Osteocyte (in vitro differentiated cells): ENCODE measurements at places on chromosomes 13 and 19.

DNA sequence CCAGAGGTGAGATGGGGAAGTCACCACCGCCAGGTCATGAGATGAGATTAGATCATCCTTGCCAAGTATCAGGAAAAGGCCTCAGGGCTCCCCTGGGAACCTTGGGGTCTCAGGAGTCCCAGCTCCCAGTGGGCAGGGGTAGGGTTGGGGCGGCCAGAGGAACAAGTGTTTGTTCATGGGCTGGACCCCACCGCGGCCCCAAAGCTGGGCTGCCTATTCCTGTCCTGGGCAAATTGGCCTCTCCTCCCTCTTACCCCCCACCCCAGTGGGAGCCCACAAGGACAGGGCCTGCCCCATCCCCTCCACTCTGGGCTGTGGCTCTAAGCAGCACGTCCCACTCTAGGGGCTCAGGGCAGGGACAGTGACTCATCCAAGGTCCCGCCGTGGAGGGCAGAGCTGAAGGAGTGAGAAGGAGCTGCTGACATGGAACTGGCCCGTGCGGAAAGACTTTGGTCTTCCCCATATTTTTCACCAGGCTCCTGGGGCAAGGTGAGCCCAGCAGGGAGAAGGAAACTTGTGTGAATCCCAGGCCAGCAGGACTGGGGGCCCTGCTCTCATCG lies 4.0 kb upstream of the HCN2 start:
- DNase-seq: no peak

DNA sequence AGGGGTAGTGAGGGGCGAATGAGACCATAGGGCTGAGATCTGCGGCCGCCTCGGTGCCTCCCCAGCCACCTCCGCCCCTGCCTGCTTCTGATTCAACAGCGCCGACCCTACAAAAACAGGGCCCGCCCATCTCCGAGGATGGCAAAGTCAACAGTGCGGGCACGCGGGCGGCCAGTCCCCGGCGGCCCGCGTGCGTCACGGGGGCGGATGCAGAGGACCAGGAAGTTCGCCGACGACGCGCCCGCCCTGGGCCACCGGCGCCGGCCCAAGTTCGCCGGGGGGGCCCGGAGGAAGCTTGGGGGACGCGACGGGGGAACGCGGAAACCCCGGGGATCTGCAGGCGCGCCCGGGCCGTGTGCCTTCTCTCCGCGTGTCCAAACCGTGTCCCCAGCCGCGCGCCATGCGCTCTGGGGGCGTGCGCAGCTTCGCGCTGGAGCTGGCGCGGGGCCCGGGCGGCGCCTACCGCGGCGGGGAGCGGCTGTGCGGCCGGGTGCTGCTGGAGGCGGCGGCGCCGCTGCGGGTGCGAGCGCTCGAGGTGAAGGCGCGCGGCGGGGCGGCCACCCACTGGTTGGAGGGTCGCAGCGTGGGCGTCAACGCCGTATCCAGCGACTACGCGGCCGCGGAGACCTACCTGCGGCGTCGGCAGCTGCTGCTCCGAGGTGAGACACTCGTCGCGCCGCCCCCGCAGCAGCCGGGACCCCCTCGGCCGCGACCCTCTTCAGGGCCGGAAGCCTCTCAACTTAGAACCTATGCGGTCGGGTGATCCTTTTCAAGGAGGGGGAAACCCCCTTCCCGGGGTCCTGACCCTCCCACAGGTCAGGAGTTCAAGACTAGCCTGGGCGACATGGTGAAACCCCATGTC lies 6.8 kb upstream of the ARRDC2 start:
- peak; percentile 93 for DNase-seq

- DNase-seq: no peak
These were observed 17.3 kb upstream of the OVOL3 start for GRCh38 chr19:36093687-36094086.

GRCh38 chr13:25447396-25447795 lies 75.6 kb downstream of the ATP8A2 start:
- no peak for DNase-seq

DNA sequence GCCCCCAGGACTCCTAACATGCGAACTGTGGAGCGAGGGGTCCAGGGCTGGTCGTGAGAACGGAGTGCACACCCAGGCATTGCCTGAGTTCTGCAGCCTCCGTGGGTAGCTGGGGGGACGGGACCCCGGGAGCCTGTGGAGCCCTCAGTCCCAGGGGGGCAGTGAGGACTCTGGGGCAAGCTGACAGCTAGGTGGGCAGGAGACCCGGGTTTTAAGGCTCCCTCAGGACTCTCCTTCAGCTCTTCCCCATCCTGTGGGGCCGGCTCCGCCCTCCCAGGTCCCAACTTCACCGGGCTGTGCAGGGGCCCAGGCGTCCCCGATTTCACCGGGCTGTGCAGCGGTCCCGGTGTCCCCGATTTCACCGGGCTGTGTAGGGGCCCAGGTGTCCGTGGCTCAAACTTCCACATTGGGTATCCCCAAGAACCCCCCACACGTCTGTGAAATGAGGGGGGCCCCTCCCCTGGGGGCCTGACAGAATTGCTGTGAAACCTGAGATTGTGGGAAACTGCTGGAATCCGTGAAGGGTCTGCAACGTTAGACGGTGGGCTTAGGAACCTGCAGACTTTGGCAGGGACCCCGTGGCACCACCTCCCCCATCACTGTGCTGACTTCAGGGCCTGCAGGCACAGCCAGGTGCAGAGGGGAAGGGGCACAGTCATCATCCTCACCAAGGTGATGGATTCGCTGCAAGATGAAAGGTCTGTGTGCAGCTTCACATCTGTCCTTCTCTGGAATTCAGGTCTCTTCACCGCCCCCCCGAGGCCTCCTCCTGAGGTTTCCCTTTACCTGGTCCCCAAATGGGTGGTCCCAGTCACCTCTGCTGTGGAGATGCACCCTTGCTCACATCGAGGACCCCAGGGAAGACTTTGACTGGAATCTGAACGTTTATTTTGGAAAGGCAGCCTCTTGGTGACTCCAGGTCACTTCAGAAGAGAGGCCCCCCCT lies 73.2 kb upstream of the MCF2L start:
- DNase-seq: no peak

DNA sequence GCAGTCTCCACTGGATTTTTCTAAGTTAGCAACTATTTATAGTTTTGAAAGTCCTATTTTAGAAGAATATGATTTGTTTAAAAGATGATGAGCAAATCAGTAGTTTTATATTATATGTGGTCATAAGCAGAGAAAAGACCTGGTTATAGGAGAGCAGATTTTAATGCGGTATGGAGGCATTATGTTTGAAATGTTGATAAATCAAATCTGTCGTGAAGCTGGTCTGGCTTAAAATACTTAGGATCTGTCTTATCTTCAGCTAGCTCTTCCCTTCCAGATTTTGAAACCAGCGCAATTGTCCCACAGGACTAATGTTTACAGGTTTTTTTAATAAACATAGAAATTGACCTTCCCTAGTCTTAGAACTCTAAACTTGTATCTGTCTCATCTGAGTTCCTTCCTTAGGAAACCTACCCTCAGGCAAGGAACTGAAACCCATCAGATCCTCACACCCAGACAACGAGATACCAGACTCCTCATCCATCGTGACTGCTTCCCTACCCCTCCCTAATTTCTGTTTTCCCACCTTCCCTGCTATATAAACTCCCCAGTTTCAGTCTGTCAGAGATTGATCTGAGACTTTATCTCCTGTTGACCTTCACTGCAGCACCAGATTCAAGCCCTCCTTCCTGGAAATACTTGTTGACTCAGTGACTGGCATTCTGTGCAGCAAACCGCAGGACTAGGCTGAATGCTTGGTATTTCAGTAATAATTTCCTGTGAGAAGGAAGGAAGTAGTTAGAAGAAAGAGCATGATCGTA lies 37.8 kb upstream of the CXCL17 start:
- DNase-seq: no peak

DNA sequence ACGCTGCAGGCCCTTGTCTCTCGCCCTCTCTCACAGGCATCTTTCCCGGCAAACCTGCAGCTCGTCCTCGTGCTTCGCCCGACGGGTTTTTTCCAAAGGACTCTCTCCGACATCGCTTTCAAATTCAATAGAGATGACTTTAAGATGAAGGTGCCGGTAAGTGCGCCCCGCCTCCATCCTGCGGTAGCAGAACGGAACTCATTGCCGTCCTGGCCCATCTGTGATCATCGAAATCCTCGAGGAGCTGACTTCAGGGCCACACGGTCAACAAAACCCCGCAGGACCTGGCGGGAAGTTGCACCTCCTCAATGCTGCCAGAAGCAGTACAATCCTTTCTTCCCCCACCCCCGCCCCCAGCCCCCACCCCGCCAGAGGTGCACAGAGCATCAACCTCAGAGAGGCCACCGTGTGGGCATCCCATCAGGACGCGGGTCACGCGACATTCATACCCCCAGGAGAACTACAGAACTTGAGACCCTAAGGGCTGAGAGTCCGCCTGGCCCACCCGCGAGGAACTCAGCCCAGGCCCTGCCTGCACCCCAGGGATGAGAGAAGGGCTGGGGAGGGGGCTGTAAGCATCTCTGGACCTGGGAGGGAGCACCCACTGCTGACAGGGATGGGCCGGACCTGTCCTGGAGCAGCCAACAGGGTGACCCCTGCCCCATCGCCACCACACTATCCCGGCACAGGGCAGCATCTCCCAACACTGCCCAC lies 44.9 kb upstream of the F7 start:
- no peak for DNase-seq

DNA sequence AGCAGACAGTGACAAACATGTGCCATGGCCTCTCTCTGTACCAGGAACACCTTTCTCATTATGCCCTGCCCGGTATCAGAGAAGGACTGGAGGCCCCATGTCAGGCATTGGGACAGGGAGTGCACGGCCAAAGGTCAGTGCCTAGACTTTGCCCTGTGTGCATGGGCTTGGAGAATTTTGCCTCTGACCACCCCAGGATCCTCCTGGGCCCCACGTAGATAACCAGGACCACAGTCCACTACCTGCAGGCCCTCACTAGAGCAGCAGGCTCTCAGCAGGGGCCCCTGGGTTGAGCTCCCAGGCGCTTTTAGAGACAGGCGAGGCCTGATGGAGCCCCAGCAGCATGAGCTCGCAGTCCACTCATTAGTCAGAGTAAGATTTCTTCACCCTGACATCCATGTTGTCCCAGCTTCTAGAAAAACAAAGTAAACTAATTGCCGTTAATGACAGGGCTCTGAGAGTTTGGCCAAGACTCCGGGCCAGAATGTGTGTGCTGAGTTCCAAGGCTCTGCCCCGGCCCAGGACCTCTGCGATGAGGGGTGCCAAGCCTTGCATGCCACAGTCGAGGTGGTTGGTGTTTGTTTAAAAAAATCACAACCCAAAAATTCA lies 42.7 kb downstream of the CAPN12 start:
- no peak for DNase-seq

- DNase-seq: no peak
These were observed 13.6 kb downstream of the LCP1 start for GRCh38 chr13:46168341-46168740.

GRCh38 chr19:29259867-29260281 lies 46.9 kb upstream of the UQCRFS1 start:
- no peak for DNase-seq

DNA sequence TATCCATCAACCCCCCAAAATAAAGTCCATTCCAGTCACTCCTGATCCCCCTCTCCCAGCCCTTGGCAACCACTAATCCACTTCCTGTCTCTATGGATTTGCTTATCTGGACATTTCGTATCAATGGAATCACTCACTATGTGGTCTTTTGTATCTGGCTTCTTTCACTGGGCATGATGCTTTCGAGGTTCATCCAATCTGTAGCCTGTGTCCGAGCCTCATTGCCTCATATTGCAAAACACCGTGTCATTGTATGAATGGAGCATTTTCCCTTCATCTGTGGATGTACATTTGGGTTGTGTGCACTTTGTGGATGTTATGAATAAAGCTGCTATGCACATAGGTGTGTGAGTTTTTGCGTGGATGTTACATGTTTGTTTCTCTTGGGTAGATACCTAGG lies 1.4 kb upstream of the FZR1 start:
- no peak for DNase-seq

DNA sequence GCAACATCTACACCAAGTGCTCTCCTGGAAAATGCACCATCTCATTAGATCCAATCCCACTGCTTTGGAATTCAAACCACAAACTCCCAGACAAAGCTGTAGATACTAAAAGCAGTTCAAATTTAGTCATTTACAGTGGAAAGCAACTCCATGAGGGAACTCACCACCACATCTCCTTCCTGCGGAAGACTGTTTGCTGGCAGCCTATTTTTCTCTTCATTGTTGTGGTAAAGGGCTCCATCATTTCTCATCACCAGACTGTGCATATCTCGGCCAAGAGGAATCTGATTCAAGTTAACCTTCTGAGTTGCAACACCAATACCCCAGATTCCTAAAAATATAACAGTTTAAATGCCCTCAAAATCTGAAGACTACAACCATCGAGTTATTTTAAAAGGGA lies 8.4 kb downstream of the SPRYD7 start:
- no peak for DNase-seq

DNA sequence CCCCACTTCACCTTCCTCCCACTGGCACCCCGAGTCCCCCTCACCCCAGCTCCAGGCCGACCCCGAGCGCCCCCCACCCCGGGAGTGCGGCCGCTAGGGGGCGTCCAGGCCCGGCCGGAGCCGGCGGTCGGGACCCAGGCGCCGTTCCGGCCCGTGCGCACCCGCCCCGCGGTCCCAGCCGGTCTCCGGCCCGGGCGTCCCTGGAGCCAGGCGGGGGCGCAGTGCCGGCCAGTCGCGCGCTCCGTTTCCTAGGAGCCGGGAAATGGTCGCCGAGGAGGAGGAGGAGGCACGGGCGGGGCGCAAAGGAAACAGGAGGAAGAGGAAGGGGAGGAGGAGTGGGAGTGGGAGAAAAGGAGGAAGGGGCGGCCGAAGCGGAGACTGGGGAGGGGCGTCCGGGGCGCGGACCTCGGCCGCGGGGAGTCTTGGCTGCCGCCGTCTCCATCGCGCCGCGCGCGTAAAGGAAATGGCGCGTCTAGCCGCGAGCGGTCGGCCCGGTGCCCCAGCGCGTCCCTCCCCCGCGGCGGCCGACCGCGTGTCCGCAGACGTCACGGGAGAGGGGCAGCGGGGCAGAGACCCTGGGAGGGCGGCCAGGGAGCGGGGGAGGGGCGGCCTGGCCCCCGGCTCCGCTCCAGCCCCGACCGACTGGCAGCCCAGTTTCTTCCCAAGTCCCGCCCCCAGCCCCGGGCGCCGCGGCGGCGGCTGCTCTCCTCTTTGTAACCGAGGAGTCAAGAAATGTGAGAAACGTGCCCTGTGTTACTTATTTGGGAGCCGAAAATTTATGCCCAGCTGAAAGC lies 1.1 kb upstream of the KCTD15 start:
- DNase-seq: peak; percentile 97

GRCh38 chr19:18417250-18418028 lies 1.8 kb upstream of the SSBP4 start:
- DNase-seq: peak; percentile 95

DNA sequence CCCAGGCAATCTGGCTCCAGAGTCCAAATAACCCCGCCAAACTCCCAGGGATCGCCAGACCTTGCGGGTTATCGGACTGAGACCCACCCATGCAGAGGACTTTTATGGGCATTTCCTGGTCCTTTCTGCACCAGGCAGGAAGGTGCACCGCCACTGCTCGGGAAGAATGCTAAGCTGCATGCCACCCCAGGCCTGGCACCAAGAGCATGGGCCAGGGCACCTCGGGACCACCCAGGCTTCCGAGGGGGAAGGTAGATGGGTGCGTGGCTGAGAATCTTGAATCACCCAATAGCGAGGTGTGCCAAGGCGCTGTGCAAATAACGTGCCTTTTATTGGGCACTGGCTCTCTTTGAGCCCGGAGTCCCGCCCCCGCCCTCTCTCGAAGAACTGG lies 422 bp upstream of the ZNF575 start:
- DNase-seq: no peak
